ENCODE measurements at places on chromosomes 11 and 22.
A peak's percentile ranks its signal among the peaks of the same experiment; 100 is the strongest.

- DNase-seq, result no peak
Measured at GRCh38 chr22:44648821-44649565, 53.0 kb upstream of the PRR5 start.

GRCh38 chr11:44813401-44813800, 86.6 kb downstream of the TSPAN18 start:
- no peak for DNase-seq

DNA sequence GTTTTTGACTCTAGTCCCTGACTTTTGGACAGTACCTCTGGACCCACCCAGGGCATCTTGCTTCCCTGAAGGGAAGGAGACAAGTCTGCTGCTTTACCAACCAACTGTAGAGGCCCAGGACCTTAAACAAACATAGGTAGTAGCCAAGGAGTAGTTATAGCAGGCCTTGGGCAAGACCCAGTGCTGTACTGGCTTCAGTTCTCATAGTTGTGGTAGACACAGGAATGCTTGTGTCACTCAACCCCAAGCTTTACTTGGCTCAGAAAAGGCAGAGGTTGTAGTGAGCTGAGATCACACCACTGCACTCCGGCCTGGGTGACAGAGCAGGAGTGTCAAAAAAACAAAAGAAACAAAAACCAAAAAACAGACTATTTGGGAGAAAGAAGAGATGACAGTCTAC, 21.3 kb upstream of the OR52M1 start:
- DNase-seq, result no peak

DNA sequence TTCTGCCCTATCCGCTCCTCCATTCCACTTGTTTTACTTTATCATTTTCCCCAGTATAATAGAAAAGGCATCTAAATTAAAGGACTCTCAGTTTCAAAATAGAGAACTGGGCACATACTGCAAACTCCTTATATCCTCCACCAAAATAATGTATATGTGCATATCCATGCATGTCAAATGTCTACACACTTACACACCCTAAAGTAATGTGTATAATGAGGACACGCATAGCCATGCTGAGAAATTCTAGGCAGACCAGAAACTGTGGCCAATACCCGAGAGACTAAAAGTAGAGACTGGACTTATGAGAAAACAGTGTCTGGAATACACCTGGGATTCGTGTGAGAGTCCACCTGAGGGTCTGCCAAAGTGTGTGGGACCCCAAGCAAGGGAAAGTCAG, 183.5 kb downstream of the CWF19L2 start:
- DNase-seq, result no peak

DNA sequence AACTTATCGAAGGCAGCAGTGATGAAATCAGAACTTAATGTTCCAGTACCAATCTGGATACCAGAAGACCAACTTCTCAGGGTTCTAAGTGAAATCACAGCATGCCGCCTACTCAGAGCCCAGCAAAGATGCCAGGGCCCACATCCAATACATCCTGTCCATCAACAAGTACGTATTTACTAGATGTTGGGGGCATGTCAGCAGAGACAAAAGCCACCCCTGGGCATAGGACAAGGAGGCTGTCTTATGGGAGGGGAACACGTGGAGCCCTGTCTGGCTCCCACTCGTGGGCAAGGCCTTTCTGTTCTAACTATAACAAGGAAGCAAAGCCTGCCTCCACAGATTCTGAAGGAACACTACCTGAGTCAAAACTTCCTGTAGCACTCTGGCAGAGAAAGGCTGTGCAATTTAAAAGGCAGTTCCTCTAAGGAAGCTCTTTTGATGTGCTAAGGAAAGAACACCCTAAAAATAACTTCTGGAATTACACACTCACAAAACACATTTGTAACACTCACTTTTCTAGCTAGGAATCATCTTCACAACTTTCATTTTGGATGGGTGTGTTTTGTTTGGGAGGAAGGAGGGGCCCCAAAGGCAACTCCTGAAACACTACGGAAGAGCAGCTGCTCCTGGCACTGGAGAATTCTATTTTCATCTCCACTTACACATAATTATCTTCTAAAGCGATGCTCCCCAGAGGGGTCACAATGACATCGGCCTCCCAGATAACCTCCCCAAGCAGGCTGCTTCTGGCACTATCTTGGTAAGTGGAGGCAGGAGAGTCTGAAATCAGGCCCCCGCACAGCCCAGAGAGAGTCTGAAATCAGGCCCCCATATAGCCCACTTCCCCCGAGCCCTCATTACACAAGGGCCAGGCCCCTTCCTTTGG, 14.2 kb downstream of the SMCO4 start:
- DNase-seq, result peak; percentile 8

DNA sequence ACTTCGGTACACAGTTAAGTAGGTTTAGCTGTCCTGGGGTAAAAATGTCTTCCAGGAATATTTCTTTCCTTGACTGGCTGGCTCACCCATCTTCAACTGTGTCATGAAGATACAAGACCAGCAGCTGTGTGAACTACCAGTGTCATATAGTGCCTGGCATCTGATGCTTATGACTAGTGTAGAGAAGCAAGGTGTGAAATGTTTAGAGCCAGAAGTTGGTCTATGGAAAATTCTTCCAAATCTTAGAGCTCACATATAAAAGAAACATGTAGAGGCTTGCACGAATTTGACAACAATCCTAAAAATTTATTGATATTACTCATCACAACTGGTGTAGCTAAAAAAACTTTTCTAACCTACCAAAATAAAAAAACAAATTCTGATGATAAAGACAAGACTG, 54.4 kb downstream of the ARL14EP start:
- DNase-seq, result no peak

DNA sequence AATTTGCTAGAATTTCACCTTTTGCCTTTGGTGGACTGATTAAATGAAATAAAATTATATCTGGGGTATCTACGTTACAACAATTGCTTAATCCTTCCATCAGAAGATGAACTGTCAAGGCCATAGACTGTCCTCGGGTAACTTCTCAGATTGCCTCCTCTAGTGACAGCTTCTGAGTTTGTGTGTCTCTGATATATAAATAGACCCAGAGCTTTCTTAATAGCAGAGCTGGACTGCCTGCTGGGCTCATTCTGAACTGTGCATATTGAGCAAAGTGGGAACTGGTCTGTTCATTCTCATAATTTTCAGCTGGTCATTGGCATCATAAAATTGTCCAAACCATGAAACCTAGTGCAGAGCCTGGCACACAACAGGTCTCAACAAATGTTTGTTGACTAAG, 99.1 kb upstream of the GRAMD1B start:
- DNase-seq, result no peak

DNA sequence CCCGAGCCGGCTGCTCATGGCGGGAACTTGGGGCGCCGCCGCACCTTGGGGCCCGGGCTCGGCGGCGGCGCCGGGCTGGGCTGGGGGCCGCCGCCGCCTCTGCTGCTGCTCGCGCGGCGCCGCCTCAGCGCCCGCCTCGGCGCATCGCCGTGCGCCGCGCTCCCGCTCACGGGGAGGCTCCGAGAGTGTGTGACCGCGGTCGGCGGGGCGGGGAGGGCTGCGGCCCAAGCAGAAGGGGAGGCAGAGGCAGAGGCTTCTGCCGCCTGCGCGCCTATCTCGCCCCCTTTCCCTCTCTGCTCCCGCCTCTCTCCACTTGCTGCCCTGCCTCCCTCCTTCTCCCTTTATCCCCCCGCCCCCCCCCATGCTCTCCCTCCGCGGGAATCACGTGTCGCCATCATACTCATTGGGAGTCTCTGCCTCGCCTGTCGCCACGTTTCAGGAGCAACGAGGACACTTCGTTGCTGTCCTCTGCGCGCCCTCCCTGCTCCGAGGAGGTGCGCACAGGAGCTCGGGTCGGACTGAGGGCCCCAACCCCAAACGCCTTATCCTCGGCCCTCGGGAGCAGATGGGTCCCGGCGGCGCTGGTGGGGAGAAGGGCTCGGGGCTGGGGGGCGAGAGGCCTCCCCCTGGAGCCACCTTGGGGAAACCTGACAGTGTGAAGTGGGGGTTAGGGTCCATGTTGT, at the start of gene GUCY1A2:
Gene GUCY1A2 (minus strand): TSS at position 258 of the 683 bp plus-strand sequence. CDS start 421 bp downstream, outside the sequence.
- DNase-seq, result no peak

GRCh38 chr22:29484642-29485041, 4.6 kb downstream of the NEFH start:
- DNase-seq, result no peak

DNA sequence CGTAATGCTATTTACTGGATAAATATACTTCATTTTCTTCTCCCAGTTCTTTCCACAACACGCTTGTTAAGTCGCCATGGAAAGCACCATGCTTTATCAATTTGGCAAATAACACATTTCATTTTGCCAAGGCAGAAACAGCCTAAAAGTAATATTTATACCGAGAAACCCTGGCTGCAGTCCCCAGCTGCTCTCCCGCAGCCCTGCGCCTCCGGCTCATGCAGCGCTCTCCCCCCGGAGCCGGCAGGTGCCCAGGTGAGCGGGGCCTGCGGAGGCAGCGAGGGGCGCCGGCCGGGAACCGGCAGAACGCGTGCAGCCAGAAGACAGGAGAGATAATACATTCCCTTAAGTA, 681 bp upstream of the ARHGEF12 start:
- DNase-seq, result no peak

DNA sequence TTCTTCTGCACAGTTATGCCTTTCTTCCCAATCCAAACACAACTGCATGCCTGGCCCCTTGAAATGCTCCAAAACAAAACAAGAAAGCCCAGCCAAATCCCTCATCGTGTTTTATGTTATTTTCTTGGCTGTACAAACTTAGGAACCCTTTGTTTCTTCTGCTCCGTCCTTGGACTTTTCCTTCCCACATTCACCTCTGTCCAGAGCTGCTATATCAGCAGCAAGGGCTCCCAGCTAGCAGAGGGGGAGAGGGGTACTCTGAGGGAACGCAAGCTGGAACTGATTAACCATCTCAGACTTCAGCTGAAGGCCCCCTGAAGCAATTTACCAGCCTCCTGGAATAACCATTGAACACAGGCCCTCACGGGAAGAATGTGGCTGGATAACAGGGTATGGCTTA, 214.7 kb downstream of the TENM4 start:
- no peak for DNase-seq

GRCh38 chr11:131998020-131998419, 627.6 kb downstream of the NTM start:
- DNase-seq, result no peak

DNA sequence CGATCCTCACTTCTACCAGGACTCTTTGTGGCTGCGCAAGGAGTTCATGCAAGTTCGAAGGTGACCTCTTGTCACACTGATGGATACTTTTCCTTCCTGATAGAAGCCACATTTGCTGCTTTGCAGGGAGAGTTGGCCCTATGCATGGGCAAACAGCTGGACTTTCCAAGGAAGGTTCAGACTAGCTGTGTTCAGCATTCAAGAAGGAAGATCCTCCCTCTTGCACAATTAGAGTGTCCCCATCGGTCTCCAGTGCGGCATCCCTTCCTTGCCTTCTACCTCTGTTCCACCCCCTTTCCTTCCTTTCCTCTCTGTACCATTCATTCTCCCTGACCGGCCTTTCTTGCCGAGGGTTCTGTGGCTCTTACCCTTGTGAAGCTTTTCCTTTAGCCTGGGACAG, 6.5 kb downstream of the TMEM138 start:
- DNase-seq, result no peak

- DNase-seq, result no peak
Measured at GRCh38 chr22:37564111-37564711, 3.9 kb downstream of the CDC42EP1 start.

- DNase-seq, result peak; percentile 59
Measured at GRCh38 chr11:11848891-11849746, 7.3 kb downstream of the USP47 start.

DNA sequence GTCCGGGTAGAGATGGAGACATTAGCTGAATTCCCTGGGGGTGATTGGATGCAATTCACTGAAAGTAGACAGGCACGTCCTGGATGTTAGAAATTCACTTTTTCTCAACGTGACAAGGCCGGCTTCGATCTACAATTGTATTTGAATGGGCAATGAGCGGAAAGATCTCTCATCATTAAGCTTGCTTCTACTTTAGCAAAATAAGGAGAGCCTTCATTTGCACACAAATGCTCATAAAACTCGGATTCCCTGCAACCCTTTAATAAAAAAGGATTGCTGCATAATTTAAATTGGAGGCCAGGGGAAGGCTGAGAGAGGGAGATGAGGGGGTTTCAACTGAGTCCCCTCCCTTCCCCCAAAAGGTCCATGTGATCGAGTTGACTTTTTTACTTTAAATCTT, 10.6 kb upstream of the PAX6 start:
- no peak for DNase-seq

DNA sequence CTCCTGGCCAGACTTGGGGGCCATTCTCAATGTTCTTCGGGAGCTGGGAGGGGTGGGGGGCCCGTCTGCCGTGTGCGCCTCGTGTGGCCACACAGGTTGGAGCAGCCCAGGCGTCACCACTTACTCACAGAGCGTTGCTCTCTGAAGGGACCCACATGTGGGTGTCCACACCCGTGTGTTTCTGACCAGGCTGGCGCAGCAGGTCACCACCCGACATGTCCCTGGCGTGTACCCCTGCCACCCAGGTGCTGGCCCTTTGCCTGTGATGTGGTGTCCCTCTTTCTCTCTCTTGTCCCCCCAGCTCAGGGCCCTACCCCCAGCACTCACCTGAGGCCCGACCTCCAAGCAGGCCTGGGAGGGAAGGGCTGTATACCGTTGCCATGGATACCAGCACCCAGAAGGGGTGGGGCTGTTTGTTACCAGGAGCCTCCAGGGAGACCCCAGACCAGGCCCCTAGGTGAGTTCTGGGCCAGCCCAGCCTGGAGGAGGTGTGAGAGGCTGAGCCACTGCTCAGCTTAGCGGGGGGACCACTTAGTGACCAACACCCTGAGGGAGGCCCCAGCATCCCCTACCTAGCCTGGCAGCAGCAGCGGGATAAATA, 1.4 kb downstream of the LMNTD2 start:
- DNase-seq, result no peak

- DNase-seq, result no peak
Measured at GRCh38 chr11:48150213-48150612, 66.4 kb upstream of the OR4B1 start.

DNA sequence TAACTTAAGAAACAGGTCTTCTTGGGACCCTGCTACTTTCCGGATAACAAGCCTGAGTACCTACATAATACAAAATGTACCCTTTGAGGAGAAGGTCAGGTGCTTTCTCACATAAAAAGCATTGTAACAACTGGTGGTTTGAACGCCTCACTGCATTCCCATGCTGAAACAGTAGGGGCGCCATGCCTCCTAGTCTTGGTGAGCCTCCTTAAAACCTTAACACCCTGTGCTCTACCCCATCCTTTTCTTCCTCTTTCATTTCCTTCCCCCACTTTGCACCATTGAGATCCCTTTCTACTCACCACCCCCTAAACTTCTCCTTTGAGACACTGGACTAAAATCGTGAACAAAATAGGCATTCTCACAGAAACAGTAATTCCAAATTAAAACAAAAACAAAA, 729.3 kb downstream of the NTM start:
- DNase-seq, result no peak

GRCh38 chr11:29280452-29280851, 736.4 kb downstream of the KCNA4 start:
- no peak for DNase-seq

DNA sequence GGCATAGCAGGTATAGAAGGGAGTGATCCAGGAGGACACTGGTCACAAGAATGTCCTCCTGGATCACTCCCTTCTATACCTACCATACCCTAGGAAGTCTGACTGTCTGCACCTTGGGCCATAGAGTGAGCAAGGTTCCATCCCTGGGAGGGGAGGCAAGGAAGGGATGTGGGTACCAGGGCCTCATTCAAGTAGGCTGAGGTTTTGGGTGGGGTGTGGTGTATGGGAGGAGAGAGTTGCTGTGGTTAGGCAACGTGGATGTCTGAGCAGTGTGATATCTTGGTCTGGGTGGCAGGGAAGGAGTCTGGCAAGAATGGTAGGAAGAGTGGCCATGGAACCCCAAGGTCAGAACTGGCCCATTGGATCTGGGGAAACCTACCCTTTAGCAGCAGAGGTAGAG, 13.2 kb downstream of the PPFIBP2 start:
- no peak for DNase-seq
